Substantia nigra (tissue), 51 donors: ENCODE measurements at places on chromosomes 13 and 19.
A peak's percentile ranks its signal among the peaks of the same experiment; 100 is the strongest.

GRCh38 chr19:53504885-53505284, 33.1 kb upstream of the ZNF331 start:
- no peak for DNase-seq

- no peak for DNase-seq
Observed at GRCh38 chr19:49106648-49107135, 7.5 kb upstream of the LIN7B start.

GRCh38 chr19:1073063-1073955, 6.3 kb downstream of the ARHGAP45 start:
- DNase-seq, result no peak

DNA sequence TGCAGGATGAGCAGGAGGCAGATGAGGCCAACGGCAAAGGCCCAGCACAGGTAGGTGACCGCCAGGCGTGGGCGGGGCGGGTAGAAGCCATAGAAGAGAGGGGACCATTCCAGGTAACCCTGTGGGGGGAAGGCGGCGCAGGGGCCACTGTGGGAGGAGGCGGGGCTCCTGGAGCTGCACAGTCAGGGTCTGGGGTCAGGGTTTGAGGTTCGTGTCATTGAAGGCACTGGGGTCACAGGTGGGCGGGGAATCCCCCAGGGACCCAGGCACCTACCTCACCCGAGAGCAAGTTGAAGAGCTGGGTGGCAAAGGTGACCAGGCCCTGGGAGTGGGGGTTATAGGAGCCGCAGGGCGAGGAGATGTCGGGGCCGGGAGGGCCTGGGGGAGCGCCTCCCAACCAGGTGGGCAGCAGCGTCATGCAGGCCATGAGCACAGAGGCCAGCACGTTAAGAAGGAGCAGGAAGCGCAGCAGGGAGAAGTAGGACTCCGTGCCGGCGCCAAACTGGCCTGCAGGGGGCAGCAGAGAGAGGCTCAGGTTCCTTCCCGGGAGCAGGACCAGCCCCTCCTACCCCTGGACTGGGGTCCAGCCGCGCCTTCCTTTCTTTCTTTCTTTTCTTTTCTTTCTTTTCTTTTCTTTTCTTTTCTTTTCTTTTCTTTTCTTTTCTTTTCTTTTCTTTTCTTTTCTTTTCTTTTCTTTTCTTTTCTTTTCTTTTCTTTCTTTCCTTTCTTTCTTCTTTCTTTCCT, 4.6 kb downstream of the TMC4 start:
- DNase-seq, result peak; percentile 50

DNA sequence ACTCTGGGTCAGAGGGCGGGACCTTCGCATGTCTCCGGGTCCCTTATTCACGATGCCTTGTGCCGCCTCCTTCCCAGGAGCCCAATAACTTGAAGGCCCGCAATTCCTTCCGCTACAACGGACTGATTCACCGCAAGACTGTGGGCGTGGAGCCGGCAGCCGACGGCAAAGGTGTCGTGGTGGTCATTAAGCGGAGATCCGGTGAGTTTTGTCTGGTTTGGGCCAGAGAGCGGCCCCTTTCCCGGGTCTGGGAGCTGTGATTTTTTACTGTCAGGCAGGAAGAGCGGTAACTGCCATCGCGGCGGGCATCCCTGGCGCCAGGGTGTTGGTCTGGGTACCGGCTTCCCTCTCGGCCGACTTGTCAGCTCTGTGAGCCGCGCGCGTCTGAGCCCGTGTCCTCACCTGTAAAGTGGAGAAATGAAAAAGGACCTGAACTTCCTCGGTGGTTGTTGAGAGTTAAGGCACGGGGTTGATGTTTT, 800 bp downstream of the RPL28 start:
- DNase-seq, result no peak

- DNase-seq, result no peak
Observed at GRCh38 chr13:59414006-59414405, 749.7 kb downstream of the DIAPH3 start.

DNA sequence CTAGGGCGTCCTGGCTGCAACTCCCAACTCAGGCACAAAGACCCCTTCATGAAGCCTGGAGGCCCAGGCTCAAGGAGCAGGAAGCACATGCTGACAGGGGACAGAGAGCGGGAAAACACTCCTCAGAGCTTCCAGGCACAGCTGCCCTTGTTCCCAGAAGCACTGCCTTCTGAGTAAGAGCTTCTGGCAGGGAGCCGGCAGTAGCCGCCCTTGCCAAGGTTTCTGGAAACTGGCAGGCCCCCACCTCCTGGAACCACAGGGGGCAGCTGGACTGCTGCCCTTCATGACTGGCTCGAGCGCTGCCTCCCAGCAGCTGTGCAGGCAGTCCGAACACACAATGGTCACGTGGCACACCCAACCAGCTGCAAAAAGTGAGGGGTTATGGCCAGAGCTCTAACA, 33.6 kb upstream of the EPHX3 start:
- DNase-seq, result peak; percentile 73

DNA sequence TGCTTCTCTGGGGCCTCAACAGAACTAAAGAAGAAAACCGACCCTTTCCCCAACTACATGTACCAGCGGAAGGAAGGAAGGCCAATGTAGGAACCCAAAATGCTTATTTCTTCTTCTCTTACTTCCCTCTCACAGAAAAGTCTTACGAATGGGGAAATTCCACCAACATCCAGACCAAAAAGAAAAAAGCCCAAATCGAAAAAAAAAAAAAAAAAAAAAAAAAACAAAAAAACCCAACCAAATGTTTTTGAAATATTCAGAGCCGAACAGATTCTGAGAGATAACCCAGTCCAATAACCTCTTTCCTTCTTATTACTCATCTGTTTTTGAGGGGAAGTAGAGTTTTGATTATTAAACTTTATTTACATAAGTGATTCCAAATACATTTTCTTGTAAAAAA, 3.9 kb downstream of the PPM1N start:
- no peak for DNase-seq

- DNase-seq, result no peak
Observed at GRCh38 chr13:84481958-84482357, 599.7 kb upstream of the SLITRK1 start.

DNA sequence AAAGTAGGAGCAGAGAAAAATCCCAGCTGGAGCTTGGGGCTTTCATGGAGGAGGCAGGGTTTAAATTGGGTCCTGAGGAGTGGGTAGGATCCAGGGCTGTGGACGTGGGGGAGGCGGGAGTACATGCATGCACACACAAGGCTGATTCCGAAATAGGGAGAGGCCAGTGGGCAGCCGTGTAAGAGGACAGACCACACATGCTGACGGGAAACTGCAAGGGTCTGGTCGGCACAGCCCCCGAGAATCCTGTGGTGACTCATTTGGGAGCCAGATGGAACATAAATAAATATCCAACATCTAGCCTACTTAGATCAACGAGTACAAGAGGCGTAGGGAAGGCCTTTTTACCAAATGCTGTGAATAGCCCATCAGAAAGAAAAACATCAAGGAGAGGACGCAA, 216.3 kb upstream of the ZNF507 start:
- DNase-seq, result no peak

- DNase-seq, result no peak
Observed at GRCh38 chr13:114078461-114079451, 53.7 kb downstream of the RASA3 start.

GRCh38 chr13:70593716-70594115, 485.5 kb upstream of the KLHL1 start:
- DNase-seq, result no peak

DNA sequence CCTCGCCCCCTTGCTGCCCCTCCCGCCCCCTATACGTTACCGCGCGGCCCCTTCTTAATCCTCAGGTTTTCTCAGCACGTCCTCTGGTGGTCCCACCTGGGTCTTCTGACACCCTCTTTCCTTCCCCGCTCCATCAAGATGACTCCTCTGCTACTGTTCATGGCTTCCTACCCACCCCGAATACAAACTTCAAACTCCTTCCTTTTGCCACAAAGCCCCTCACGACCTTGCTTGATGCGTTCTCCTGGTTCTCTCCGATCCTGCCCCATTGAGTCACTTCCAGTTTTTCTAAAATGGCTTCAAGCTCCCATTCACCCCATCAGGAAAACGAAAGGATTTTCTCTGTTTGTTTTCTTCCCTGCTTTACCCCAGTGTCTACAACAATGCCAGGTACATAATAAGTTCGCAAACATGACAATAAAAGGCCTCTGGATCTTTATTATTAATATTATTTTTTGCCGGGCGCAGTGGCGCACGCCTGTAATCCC, 734 bp upstream of the SERTAD3 start:
- no peak for DNase-seq

GRCh38 chr13:37106642-37107041, 1.2 kb upstream of the CSNK1A1L start:
- DNase-seq, result no peak

- DNase-seq, result no peak
Observed at GRCh38 chr13:59447846-59448620, 715.7 kb downstream of the DIAPH3 start.

DNA sequence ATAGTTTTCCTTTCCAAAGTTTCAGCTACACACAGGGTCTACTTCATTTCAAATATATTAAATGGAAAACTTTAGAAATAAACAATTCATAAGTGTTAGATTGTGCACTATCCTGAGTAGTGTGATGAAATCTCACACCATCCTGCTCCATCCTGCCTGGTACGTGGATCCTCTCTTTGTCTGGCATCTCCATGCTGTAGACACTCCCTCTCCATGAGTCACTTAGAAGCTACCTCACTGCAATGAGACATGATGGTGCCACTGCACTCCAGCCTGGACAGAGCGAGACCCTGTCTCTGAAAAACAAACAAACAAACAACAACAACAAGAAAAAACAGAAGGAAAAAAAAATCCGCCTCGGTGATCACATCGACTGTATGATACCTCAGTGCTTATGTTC, 191.8 kb downstream of the PCCA start:
- DNase-seq, result no peak

DNA sequence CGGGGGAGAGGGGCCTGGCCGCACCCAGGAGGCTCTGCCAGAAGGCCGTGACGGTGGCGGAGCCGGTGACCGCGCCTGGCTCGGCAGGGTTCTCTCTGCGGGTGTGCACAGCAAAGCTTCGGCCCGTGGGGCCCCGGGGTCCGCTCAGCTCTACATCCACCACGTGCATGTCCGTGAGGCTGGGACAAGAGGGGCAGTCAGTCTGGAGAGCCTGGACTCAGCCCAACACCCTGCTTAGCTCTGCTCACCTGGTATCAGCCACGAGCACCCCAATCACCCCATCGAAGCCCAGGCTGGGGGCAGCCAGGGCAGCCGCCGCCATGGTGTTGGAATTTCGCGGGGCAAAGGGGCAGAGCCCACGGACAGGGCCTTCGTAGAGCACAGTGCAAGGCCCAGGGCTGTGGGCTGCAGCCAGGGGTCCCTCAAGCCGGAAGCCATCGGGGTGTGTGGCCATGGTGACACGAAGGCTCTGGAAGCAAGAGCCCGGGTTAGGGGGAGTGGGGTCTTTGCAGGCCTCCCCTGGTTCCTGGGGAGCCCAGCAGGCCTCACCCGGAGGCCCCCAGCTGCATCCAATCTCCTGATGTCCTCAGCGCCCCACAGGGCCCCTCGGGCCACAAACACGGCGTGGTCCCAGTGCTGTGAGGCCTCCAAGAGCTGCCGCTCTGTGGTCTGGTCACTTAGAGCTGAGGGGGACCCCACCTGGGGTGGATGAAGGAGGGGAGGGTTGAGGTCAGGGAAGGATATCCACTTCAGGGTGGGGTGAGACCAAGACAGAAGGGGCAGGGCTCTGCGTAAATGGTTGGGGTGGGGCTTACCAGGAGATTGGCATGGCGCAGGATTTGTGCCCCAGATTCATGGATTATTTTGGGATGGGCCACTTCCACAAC, 1.4 kb downstream of the ASPDH start:
- DNase-seq, result no peak

GRCh38 chr19:8458380-8458779, 13.6 kb downstream of the HNRNPM start:
- DNase-seq, result no peak

GRCh38 chr19:17385878-17386611, 8.0 kb downstream of the CCDC194 start:
- no peak for DNase-seq
